Activated naive CD4-positive, alpha-beta T cell treated with anti-CD3 and anti-CD28 coated beads, Interleukin-2, amount 10 ng/mL, durations not matched to agents 7 days and 5 days (primary cell): ENCODE measurements at places on chromosomes 1 and 21.

GRCh38 chr21:42349420-42350317 lies 1.1 kb downstream of the TFF2 start:
- DNase-seq, result peak; percentile 17

DNA sequence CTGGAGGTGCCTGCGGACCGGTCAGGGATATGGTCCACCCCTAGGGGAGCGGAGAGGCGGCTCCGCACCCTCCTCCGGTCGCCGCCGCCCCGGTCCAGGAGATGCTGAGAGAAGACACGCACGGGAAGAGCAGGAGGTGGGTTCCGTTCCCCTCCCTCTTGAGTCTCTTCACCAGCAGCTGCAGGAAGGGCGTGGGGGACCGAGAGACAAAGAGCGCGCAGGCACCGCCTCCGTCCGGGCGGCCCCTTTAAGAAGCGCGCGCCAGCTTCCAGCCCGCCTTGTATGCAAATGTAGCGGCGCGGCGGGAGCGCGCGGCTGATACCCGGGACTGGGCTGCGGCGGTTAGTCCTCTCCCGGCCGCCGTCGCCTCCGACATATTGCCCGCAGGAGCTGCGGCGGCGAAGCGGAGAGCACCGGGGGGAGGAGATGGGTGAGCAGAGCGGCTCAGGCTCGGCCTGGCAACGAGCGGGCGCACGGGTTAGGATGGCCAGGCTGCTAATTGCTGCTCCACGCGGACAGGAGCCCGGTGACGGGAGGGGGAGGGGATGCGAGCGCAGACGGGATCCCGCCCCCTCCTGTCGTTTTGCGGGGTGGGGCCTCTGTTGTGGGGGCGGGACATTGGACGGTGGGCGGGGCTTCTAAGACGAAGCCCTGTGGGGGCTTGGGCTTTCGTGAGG lies at the start of gene TMEM39B:
TSS of gene TMEM39B (plus strand) at position 318 of the 677 bp plus-strand sequence. CDS start at position 427, 109 bp downstream.
- peak; percentile 96 for DNase-seq

GRCh38 chr1:205225901-205226765 lies 1.6 kb upstream of the TMCC2 start:
- no peak for DNase-seq

- no peak for DNase-seq
Measured at GRCh38 chr1:78277253-78277652, 213.5 kb upstream of the PTGFR start.

DNA sequence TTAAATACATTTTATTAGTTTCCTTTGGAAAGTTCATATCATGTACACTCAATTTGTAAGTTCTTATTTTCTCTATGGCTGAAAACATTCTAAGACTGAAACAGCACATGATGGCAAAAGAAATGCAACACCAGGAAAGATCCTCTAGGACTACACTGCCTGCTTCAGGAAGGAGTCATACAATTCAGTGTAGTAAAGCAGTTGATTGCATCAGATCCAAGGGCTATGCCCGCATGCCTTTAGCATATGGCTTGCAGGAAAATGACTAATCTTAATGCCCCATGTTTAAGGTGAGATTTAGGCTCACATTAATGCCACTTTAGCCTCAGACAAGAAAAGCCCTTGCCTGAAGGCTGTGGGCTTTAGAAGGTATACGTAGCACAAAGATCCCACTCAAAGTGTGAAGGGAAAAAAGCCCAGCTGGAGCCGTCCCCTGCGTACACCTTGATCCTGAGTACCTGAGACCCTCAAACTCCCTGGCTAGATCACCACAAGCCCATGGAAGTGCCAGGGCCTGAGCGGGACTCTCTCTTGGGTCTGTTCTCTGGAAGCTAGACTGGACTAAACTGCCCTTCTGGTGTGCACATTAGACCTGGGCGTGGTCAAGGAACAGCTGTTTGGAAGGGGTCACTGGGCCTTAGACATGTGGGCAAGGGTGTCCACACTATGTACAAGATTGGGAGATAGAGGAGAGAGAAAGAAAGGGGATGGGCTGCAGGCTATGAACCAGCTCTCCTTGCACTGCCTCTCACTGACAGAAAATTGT lies 52.9 kb downstream of the ESRRG start:
- no peak for DNase-seq

GRCh38 chr21:42820616-42821465 lies 58.5 kb downstream of the WDR4 start:
- DNase-seq, result no peak

DNA sequence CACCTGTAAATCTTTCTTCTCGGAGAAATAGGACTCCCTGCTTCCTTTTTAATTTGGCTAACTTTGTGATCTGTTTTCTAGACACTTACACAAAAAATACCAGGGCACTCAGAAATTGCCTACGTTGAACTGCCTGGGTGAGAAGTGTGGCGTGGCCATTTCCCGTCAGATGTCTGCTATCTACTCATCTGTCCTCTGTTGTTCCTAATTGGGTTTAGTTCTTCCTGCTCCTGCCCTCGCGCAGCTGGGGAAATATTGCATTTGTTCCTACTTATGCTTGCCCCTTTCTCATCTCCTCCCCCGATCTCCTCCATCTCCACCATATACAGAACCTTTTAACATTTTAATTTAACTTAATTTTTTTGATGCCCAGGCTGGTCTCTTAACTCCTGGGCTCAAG lies 55.1 kb downstream of the CD58 start:
- peak; percentile 45 for DNase-seq

DNA sequence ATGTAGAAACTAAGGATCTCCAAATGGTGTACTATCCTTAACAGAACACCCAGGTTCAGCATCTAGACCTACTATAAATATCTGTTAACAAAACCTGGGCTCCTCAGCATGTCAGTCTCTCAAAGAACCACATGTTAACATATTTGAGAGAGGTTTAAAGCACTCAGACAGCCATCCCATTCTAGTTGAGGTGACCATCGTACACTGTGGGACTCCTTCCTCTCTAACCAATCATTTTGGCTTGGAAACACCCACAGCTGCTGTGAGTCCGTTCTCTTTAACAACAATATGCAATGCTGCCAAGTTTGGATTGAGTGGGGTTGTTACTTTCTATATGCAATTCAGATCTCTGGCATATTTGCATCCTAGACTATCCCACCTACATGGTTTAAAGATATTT lies 105.8 kb downstream of the MRPL39 start:
- no peak for DNase-seq

DNA sequence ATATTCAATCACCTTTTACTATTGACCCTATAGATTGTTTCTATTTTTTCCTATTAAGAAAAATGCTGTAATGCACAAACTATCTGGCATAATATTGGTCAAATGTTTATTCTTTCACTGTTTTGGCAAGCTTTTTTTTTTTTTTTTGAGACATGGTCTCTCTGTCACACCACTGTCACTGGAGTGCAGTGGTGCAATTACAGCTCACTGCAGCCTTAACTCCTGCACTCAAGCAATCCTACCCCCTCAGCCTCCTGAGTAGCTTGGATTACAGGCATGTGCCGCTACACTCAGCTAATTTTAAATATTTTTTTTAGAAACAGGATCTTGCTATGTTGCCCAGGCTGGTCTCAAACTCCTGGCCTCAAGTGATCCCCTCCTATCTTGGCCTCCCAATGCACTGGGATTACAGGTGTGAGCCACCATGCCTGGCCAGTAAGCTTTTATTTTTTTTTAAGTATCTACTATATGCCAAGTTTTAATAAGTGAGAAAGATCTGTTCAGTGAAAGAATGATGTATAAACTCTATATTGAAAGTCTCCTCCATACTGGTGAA lies 3.4 kb downstream of the CDC7 start:
- DNase-seq, result no peak

DNA sequence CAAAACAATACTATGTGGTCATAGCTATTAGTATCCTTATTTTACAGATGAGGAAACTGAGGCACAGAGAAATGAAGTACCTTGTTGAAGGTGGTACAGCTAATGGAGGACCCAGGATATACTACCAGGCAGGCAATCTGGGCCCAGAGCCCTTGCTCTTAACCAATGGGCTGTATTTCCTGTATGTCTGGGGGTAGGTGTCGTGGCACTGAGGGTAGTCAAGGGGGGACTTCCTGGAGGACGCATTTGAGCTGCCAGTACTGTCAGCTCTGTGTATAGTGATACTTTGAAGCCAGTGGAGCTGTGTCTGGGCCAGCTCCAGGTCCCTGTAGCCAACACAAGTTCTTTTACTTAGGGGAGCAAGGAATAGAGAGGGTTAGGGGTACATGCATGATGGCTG lies 34.9 kb downstream of the FAM151A start:
- no peak for DNase-seq

DNA sequence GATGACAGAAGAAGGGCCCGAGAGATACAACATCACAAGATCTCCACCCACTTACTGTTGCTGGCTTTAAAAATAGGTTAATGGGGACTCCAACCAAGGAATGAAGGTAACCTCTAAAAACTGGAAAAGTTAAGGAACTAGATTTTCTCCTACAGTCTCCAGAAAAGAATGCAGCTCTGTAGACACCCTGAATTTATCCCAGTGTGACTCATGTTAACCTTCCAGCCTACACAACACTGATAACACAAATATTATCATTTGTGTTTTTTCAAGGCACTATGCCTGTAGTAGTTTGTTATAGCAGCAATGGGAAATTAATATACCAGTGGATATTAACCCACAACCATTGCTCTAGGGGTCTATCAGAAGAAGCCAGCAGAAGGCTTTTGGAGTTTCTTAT lies 730.7 kb upstream of the ZP4 start:
- no peak for DNase-seq

GRCh38 chr1:172448995-172449584 lies 5.2 kb upstream of the PIGC start:
- DNase-seq, result no peak

DNA sequence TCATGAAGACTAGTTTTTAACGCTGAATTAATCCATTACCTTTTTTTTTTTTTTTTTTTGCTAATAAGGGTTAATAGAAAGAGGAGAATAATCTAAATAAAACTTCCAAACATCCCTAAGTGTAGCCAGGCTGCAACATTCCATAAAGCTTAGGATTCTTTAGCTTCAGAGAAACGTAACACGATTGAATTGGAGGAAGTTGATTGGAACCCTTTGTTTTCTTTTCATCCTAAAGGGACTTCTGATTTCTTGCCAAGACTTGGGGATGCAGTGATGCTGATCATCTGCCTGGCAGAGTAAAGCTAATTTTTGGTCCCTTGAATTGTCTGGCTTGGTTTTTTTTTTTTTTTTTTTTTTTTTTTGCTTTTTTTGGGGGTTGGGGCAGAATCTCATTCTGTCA lies 142.9 kb downstream of the VPS13D start:
- no peak for DNase-seq

DNA sequence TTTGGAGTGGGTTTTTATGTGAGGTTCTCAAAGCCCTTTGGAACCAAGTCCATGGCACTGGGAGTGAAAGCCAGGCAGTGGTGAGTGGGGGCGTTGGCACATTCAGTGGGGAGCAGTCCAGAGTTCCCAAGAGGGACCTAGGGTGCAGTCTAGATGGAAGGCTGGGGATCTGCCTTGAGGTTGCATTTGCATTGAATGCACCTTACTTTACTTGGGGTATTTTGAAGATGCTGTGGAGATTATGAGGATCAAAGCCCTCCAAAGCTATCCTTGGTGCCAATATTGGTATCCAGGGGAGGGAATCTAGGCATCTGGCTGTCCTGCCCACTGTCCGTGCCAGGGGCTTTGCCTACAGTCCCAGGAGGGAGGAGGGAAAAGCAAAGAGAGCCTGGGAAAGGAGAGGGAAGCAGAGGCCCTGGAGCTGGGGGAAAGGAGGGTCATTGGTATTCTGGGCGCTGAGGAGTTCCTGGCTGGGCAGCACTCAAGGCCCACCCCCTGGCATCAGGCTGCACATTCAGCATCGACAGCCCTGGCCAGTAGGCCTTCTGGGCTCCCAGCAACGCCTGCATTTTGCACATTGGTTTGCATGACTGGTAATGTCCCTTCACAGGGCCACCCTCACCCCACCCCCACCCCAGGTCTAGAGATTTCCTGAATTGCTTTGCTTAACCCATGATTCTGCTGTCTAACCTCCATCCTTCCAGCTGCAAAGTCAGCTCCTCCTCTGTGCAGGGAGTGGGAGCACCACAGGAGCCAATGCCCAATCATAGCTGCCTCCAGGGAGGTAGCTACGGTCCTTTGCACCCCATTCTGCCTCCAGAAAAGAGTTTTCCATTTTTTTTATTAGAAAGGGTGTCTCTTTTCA lies 843 bp upstream of the BCAN start:
- no peak for DNase-seq

DNA sequence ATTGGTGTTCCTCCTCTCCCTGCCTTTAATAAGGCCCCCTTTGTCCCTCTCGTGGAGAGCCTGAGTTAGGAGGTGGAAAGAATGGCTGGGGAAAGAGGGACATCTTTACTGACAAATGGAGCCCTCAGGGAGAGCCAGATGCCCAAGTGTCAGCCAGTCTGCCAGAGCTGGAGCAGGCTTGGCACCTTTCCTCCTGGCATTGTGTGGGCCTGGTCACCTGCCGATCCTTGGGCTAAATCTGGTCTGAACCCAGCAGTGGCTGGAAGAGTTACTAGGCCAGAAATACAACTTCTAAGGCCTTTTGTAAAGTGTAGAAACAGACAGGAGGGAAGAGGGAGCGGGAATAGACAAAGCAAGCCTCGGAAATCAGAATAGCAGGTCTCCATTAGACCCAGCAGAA lies 24.9 kb downstream of the VANGL1 start:
- no peak for DNase-seq

DNA sequence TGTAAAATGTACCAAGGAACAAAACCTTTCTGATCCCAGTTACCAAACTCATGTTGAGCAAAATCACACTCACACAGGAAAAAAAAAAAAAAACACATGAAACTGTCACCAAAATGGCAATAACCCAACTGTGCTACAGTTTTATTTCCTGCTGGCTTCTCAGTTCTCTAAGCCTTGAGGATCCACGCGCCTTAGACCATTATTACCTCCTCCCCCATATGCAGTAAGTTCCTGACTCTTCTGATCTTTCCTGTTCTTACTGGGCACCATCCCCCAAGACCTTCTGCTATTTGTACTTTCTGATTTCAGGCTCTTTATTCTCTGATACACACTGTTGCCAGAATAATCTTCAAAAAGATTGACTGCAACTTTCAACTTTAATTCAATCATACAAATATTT lies 79.6 kb downstream of the SLC45A1 start:
- no peak for DNase-seq

- DNase-seq, result no peak
Measured at GRCh38 chr21:16751695-16752474, 761.0 kb upstream of the CXADR start.

DNA sequence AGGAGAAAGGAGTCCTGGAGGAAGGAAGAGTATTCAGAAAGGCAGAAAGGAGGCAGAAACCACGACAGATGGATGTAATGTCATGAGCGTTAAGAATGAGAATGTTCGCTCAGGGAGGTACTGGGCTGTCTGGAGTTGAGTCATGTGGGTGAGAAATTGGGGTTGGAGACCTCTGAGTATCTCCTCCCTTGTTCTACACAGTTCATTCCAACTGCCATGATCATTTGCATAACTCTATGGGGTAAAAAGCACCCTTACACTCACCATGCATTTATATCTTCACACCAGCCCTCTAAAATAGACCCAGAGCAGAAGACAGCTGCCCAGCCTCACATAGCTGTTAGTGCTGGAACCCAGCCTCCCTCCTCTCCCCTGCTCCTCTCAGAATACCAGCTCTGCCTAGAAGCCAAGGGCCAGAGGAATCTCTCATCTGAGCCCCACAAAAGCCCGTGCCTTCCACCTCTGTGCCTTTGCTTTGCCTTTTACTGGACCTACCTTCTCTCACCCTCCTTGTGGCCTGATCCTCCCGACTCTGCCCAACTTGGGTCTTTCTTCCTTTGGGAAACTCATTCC lies 85.2 kb downstream of the BEND5 start:
- no peak for DNase-seq

- peak; percentile 78 for DNase-seq
Measured at GRCh38 chr1:116373431-116374352, 648 bp downstream of the ATP1A1 start.
